ENCODE measurements at places on chromosomes 1 and 21. TPM values are rescaled to one million over a fixed set of nuclear protein-coding genes. Genes with fewer than 3 reads are reported as not detected.
A peak's percentile ranks its signal among the peaks of the same experiment; 100 is the strongest.

PRDM16 gene
- not detected for polyA plus RNA-seq

EFNA3 gene
- polyA plus RNA-seq, result not detected

ENAH gene
- 3.6 TPM for polyA plus RNA-seq

C1QA gene
- polyA plus RNA-seq, result not detected

B3GALNT2 gene
- 6.0 TPM for polyA plus RNA-seq

DNA sequence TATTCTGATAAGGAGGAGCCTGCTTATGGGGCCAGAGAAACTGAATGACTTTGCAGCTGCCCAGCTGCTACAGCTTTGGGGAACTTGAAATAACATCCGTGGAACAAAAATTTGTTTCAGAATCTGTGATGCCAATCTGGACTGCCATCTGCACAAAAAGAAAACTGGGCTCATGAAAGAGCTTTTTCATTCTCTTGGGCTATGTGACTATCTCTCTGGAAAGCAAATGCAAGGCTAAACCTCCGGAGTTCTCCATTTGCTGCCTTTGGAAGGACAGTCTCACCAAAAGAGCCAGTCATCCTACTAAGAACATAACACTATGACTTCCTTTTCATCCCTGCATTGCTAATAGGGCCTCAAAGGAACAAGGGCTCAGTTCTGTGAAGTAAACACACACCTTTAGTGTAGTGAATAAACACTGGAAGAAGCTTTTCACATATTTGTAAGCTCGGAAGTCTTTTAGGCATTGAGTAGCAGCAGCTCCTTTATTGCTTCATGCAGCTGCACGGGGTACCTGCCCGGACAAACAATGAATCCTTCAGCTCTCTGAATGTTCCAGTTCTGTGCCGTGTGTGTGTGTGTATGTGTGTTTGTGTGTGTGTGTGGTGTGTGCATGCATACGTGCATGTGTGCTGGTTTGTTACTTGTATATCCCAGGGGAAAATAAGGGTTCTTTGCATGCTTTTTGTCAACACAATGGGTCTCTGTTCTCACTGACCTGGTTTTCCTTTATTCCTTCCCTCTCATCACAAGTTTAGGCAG, 255.5 kb upstream of the SGIP1 start:
- DNase-seq, result no peak

- no peak for DNase-seq
Observed at GRCh38 chr1:58904299-58905125, 120.7 kb upstream of the JUN start.

DNA sequence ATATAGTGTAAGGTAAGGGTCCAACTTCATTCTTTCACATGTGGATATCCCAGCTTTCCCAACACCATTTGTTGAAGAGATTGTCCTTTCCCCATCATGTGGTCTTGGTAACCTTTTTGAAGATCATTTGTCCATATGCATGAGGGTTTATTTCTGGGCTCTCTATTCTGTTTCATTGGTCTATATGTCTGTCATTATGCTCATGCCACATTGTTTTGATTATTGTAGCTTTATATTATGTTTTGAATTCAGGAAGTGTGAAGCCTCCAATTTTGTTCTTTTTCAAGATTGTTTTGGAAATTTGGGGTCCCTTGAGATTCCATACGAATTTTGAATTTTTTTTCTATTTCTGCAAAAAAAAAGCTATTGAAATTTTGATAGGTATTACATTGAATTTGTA, 15.2 kb upstream of the RCSD1 start:
- DNase-seq, result no peak

DNA sequence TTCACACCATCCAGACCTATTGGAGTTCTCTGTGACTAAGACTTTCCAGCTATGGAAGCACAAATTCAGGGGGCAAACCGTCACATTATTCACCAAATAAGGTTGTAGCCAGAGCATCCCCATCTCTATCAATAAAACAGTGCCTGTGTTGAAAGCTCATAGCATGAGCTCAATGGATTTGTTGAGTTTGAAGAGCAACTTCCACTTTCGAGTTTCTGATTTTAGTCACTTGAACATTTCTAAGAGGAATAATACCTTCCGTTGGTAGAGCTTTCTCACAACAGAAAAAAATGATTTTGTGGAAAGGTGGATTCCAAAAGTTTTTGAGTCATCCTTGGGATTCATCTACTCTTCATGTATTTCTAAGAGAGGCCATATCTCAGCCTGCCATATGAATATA, 13.0 kb upstream of the ELAVL4 start:
- DNase-seq, result no peak

DNA sequence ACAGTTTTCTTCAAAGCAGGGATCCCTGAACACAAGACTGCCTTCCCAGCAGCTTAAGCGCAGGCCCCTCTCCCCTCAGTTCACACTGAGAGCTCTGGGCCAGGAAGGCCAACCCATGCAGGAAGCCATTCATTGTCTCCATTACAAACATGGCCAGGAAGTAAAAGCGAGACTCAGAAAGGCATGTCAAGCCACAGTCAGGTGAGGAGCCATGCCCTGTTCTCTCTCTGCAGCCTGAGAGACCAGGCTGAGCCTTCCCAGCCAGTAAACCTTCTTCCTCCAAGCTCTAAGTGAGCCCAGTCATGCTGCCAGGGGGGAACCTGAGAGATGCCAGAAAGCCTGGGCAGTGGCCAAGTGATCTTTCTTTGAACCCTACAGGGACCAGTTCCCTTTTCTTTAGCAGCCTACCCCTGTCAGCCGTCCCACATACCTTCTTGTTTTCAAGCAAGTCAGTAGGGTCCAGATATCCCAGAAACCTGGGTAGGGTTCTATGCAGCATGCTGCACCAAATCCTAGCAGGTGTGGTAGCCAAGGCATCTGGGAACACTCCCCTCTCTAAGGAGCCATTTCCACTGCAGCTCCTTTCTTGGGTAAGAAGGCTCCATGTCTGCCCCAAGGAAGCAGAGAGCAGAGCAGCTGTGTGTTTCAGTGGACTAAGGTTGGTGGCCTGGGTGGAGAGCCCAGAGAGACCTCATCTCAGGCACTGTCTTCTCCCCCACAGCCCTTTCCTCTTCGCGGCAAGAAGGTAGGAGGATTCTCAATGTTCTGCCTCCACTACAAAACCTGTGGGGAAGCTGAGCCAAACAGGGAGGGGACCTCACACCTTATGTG, 977 bp downstream of the TRAF3IP3 start:
- DNase-seq, result peak; percentile 39

DNA sequence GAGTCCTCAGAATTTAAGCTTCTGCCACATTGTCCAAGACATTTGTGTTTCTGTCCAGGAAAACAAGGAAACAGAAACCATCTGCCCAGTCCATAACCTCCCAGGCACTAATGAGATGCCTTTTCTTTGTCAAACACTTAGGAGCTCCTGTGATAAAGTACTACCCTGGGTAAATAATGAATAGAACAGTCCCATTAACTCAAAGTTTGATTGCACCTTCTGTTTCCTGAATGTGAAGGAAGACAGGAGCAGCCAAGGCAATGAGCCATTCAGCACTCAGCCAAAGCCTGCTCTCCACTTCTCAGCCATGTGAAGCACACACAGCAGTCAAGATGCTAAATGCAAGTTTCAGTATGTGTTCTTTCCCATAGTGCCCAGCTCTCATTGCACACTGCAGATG, 199.8 kb downstream of the SEC16B start:
- no peak for DNase-seq

DNA sequence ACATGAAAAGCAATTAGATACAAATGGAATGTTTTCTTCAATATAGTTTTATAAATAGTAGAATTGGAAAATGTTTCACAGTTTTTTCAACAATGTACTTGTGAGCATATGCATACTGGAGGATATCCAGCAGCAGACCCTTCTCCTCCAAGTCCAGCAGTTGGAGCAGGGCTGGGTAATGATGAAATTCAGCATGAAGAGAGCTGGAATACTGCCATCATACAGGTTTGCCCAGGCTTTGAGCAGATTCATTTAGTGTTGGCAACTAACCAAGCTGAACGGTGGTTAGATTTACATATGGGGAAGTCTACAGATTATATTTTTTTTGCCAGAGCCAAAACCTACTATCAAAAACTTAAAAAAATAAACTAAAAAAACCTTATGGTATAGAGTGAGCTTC, 38.3 kb downstream of the WDR3 start:
- DNase-seq, result no peak

GRCh38 chr1:15948595-15949452, 27.1 kb downstream of the ZBTB17 start:
- no peak for DNase-seq

DNA sequence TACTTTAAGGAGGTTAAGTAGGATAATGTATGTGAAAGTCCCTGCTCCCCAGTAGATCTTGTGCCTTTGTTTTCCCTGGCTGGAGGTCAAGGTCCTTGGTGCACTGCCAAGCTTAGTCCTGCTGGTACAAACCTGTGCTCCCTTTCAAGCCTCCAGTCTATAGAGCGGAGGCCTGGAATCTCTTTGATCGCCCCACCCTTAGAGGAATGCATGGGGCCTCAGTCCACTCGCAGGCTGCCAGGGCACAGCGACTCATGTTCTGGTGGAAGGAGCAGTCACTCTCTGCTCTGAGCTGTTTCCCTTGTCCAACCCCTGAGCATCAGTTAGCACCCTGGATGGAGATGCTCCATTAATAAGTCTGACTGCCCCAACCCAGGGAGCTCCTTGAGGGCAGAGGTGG, 121.8 kb downstream of the HMGB4 start:
- no peak for DNase-seq

Measured in naive B cell (primary cell).